GM13976 (cell line): ENCODE measurements at places on chromosomes 7 and 10.

GRCh38 chr7:155907450-155908200, 95.4 kb upstream of the SHH start:
- no peak for DNase-seq

DNA sequence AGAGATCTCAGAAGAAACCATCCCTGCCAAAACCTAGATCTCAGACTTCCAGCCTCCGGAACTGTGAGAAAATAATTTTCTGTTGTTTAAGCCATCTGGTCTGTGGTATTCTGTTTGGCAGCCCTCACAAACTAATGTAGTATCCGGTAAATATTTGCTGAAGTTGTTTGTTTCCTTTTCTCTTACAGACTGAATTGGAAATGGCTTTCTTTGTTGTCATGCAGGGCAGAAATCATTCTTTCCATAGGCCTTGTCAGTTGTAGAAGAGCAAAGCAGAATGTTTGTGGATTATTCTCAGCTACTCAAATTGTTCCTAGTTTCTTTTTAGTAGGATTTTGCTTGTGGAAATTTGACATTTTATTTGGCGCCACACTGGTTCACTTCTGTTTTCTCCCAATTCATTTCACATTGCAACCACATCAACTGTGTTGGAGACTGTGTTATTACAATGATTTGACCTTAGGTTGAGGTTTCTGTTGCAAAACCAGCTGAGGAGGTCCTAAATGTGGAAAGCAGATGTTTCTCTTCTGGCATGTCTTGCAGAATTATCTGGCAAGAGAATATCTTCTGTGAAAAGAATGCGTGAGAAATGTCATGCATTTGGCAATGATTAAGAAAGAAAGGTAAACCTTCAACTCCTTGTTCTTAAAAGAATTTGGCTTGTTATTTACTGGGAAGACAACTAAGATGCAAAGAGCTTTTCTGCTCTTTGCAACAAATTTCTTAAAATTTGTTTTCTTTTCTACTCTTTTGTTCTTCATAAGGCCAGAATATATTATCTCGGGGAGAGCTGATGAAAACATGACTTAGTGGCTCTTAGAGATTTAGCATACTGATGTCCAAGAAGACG, 25.8 kb downstream of the ACTA2 start:
- DNase-seq, result no peak

DNA sequence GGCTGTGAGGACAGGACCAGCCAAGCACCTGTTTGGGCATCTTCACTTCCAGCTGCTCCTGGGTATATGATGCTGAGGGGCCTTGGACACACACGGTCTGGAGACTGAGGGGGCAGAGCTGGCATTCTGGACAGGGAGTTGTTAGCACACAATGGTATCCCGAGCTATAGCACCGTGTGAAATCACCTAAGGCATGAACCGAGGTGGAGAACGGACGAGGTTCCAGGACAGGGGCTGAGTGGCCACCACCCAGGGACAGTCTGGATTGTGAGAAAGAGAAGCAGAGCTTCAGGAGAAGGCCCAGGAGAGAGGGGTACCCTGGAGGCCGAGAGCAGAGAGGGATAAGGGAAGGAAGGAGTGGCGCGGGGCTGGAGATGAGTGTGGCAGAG, 571.8 kb downstream of the TCERG1L start:
- DNase-seq, result no peak

GRCh38 chr7:44325811-44326241, 432 bp upstream of the CAMK2B start:
- DNase-seq, result no peak

- DNase-seq, result no peak
Measured at GRCh38 chr7:28503396-28503795, 91.1 kb downstream of the CREB5 start.

DNA sequence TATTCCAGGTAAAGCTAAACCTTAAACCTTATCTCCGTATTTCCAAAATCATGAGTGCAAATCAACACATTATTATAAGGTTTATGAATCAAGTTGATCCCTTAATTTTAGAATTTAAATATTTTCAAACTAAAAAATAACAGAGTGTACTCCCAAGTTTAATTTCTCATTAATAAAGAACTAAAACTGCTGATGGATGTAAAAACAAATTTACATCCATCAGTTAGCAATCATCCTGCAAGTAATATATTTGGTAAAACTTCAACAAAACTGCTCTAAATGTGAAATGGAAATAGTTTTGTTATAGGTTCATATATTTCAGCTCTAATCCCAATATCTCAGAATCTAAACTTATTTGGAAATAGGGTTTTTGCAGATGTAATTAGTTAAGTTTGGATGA, 71.3 kb upstream of the ZNF804B start:
- DNase-seq, result no peak

- DNase-seq, result no peak
Measured at GRCh38 chr10:114576132-114576487, 82.0 kb downstream of the ABLIM1 start.

DNA sequence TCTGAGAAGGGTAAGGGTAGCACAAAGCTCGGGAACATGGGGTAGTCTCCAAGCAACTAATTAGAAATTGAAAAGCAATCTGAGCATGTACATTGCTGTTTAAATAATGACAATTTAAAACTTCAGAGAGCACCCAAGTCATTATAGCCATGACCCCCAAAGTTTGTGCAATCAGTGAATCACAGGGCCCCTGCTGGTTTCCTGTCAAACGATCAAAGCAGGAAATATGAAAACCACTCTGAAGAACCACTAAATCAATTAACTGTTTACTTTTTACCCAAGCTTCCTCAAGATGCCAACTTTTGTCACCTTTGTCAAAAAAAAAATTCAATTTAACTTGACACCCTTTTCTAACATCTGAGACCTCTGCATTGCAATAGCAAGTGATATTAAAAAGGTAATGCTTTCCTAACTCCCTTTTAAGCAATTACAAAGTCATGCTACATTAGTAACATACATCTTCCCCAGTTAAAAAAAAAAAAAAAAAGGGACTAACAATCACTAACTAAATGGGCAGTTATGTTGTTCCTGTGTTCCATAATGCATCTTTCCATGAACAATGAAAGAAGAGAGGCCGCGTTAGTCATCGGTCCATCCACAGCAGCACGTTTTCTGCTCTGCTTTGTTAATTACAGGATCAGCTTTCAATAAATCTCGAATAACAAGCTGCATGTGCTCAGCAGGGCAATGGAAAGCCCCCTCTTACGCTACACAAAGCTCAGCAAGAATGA, 80.6 kb downstream of the ETV1 start:
- DNase-seq, result no peak

- DNase-seq, result no peak
Measured at GRCh38 chr10:34224639-34225038, 590.5 kb downstream of the PARD3 start.

GRCh38 chr10:106396192-106396591, 768.3 kb downstream of the SORCS1 start:
- no peak for DNase-seq

DNA sequence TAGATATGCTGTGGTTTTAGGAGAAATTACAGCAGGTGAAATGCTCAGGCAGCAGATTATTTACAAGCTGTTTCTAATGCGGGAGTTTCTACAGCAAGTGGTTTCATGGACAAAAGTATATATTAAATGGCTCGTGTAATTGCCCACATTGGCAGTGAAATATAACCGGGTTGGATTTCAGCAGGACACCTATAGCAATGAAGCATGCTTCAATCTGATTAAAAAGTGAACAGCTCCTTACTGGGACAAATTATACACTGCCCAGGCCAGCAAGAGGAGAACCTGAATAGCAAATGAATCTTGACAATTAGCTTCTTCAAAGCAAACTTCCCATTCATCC, 35.2 kb upstream of the LYZL1 start:
- no peak for DNase-seq

DNA sequence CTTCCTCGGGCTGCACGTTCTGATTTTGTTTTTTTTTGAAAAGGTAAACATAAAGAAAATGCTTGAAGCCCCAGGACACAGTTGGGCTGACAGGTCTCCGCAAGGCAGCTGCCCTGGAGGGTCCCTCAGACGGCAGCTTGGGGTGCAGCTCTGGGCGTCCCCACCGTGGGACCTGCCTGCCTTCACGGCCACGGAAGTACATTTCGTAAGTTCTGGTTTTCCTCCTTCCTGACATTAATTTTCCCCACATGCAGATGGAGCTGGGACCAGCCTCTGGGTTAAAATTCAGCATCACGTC, 491.0 kb downstream of the DNAJB6 start:
- DNase-seq, result no peak

DNA sequence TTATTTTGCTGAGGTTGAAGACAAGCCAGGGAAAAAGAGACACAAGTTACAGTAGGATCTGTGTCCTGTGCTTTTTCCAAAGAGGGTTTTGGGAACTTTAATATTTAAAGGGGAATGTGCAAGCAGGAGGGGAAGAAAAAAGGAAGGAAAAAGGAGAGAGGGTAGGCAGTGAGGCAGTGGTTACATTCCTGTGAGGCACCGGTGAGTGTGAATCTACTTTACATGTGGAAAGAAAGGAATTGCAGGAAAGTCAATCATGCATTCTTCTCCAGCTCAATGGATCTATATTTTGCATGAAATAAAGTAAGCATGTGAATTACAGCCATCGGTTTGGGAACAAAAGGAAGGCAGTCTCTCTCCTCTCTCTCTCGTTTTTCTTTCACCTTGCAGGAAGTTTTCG, 12.6 kb upstream of the DYNC2I1 start:
- no peak for DNase-seq

DNA sequence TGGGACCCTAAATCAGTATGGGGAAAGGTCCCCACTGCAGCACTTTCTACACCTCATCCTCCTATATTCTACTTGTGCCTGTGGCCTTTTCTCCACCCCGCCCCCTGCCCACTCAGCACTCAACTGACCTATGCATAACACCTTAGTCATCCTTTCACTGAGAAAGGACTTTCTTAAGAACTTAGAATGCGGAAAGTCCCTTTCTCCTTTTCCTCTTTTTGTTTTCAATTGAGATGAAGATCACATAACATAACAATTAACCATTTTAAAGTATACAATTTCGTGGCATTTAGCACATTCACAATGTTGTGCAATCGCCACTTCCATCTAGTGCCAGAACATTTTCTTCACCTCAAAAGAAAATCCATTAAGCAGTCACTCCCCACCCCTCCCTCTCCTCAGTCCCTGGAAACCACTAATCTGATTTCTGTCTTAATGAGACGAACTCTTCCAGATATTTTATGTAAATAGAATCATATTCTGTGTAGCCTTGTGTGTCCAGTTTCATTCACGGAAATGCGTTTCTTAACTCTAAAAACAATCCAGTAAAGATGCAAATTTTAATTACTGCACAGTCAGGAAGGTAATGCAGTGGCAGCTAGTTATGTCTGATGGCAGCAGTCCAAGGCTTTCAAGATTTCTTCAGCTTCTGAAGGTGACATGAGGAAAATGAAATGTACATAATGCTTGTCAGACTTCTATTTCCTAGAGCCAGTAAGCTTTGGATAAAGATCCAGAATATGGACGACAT, 41.7 kb downstream of the FAS start:
- DNase-seq, result peak; percentile 41

- no peak for DNase-seq
Measured at GRCh38 chr7:100509231-100509630, 25.5 kb downstream of the NYAP1 start.

- DNase-seq, result no peak
Measured at GRCh38 chr7:80498481-80499349, 13.1 kb downstream of the GNAT3 start.

DNA sequence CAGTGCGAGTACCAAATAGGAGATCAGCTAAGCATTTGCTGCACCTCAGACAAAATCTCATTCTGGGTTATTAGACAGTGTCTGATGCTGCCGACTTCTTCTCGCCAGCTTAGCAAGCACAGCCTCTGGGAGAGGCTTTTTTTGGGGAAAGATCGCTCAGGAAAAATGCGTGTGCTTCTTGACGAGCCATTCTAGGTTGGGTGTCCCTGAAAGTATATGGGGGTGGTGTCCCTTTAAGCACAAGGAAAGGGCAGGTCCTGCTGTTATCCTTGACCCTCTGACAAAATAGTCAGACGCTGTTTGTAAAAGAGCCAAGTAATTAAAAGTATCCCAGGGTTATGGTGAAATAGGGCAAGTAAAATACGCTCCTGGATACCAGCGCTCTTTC, 540.1 kb upstream of the FZD8 start:
- DNase-seq, result no peak

- no peak for DNase-seq
Measured at GRCh38 chr10:44961931-44962750, 2.5 kb downstream of the RASSF4 start.

DNA sequence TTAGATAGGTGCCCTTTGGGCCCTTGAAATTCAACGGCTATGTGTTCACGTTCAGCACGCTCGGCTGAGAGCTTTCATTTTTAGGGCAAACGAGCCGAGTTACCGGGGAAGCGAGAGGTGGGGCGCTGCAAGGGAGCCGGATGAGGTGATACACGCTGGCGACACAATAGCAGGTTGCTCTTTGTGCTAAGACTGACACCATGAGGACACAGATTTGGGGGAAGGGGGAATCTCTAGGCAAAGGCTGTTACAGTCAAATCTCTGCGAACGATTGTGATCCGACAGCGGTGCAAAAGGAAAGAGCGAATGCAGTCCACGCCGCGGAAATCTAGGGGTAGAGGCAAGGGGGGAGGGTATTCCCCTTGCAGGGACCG, 667 bp downstream of the KLLN start:
- DNase-seq, result no peak

DNA sequence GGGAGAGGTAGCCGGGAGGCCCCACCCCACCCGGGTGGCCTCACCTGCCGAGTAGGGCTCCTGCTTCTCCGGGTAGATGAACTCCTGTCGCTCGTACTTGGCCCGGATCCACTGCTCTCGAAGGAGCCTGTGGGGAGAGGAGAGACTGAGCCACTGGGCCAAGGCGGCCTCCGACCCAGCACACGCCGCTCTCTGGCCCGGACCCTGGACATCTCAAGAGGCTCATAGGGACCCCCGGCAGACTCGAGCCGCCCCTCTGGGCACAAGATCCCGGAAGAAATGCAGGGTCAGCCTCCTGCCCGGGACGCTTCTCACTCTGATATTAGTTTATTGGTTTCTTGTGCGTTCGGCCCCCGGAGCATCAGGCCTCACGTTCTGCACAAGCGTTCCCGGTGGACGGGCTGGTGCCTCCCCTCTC, 34.5 kb downstream of the ADAP1 start:
- no peak for DNase-seq

DNA sequence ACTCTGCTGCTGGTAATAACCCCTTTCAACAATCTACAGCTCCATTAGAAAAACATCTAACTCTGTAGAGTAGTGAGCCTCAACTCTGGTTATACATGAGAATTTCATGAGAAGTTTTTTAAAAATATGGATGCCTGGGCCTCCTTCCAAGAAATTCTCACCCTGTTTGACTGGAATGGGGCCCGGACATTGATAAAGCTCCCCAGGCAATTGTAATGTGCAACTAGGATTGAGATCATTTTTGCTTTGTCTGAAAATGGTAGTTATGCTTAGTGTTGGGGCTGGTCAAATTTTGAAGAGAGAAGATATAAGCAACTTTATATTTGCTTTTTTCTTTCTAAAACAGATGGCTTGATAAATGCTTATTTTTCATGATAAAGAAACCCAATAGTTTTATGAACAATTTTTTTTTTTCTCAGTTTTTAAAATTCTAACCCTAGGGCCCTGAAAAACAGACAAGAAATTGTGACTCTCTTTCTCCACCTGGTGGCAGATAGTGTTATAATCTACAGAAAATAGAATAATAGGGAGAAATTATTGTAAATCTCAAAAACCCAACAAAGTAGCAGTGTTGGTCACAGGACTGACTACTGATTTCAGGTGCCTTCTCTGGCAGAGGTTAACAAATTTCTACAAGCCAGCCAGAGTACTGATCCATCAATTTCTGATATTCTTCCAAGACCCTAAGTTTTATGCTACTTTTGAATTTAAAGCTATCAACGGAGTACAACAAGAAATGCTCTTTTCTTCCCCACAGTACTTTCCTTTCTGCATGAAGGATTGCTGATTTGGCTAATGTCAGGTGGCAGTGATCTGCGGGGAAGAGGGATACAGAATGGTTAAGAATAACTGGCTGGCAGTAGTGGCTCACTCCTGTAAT, 174.8 kb downstream of the DKK1 start:
- DNase-seq, result peak; percentile 10

GRCh38 chr10:125208854-125209565, 48.6 kb upstream of the CTBP2 start:
- no peak for DNase-seq
